ENCODE measurements at places on chromosomes 11 and 22.

GRCh38 chr11:122816761-122817520 is 21.4 kb upstream of the CRTAM start:
- DNase-seq, result no peak

DNA sequence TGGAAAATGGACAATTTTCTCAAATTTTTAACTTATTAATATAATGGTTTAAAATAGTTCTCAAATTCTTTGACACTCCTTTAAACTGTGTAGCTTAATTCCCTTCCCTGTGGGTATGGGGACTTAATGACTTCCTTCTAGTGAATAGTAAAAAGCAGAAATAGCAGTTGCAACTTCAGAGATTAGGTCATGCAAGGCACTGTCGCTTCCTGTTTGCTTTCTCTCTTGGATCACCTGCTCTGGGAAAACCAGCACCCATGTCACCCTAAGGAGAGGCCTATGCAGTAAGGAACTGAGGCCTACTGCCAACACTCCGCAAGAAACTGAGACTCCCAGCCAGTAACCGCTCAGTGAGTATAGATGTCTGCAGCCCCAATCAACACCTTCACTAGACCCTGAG is 5.5 kb upstream of the PANX3 start:
- DNase-seq, result no peak

DNA sequence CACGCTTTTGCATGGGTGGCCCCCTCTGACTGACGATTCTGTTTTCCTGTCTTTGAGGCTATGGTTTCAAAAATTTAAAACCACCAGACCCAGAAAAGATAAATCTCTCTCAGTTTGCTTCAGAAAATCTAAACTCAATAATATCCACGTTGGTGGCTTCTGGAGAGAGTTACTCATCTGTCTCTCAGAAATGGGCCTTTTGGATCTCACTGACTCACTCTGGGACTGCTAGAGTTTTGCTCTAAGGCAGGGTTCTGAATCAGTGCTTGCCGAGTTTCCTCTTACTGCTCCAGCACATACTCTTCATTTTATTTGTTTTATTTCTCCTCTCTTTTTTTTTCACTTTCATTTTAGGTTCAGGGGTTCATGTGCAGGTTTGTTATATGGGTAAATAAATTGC is 305.7 kb downstream of the BLID start:
- DNase-seq, result no peak

GRCh38 chr11:119885067-119885466 is 156.1 kb upstream of the NECTIN1 start:
- no peak for DNase-seq

- no peak for DNase-seq
These were observed 6.4 kb upstream of the EHF start for GRCh38 chr11:34614344-34615104.

- DNase-seq, result no peak
These were observed 15.2 kb upstream of the TH start for GRCh38 chr11:2186669-2187279.

DNA sequence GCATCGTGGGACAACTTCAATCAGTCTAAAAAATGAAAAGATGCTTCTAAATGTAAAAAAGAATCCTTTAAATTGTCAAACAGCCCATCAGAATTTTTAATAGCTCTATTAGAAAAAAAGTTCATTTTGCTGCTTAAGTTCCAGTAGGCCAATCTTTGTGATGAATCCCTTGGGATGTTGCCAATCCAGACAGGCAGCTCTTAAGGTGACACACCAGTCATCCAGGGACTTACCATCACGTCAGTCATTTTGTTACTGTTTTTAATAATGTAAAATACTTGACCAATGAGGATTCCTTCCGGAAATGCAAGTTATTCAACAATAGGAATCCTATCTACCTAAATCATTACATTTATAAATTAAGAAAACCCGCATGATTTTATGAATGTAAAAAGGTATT is 47.8 kb upstream of the TMEM45B start:
- DNase-seq, result no peak

- no peak for DNase-seq
These were observed 111.2 kb upstream of the RASSF10 start for GRCh38 chr11:12897867-12898266.

DNA sequence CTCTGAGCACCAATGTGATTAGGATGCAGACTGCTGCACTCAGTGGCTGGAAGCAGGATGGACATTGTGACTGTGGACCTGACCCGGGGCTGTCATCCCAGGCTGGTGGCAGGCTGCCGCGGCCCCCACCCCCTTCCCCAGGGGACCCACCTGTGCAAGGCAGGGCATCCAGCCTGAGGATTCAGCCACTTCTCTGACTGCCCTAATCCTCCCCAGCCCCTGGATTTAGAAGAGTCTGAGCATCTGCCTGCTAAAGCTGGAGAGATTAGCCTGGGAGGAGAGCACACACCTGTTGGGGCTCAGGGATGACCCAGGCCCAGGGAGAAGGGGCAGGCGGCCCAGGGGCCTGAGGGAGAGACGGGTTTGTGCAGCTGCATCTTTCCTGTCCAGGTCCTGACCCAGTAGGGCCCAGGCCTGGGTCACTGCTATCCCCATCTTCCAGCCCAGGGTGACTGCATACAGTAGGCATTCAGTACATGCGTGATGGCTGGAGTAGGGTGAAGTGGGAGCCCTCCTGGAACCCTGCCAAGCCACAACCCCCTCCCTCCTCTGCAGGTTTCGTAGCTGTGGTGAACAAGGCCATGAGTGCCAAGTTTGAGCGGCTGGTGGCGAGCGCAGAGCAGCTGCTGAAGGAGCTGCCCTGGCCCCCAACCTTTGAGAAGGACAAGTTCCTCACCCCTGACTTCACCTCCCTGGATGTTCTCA is 12.1 kb downstream of the DPP3 start:
- no peak for DNase-seq

DNA sequence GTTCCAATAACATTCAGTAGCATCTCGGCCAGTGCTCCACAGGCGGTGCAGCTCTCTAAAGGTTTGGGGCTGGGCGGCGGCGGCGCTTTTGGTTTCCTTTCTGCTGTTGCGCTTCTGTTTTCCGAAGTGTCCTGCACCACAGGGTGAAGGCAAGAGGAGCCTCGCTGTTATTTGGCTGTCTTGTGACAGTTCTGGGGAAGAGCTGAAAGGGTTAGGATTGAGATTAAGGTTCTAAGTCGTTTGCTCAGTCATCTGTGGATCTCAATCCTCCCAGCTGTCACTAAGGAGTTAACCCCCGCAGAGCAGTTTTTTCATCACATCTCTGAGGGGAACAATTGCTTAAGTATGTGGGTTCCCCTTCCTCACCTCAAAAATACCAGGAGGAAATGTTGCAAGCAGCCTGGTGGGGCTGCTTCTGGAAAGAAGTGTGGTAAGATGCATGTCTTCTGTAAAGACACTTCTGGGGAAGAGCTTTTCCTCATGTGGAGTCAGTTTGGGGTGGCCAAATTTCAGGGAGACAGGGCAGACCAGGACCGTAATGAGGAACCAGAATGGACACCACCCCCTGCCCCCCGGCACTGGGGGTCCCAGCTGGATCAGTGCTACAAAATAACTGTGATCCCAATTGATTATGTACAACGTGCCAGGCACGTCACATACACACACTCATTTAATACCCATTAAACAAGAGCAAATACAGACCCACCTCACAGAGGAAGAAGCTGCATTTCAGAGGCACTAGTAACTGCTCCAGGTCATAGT is 14.2 kb downstream of the TMEM121B start:
- DNase-seq, result no peak

- DNase-seq, result no peak
These were observed 609.9 kb downstream of the BUD13 start for GRCh38 chr11:116162886-116163230.

GRCh38 chr22:27873472-27873871 is 45.6 kb downstream of the PITPNB start:
- no peak for DNase-seq

GRCh38 chr22:28798810-28799605 is 1.4 kb downstream of the XBP1 start:
- no peak for DNase-seq

GRCh38 chr11:57458410-57459163 is 1.7 kb upstream of the RTN4RL2 start:
- peak; percentile 72 for DNase-seq

GRCh38 chr11:74106124-74106523 is 64.7 kb downstream of the C2CD3 start:
- no peak for DNase-seq

DNA sequence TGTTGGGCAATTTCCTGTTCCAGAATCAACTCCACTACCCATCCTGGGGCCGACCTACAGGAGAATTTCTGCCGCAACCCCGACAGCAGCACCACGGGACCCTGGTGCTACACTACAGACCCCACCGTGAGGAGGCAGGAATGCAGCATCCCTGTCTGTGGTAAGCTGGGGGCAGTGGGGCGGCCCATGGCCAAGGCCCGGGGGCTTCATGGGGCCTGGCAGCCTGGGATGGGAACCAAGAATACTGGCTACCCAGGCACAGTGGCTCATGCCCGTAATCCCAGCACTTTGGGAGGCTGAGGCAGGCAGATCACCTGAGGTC is 4.3 kb downstream of the F2 start:
- no peak for DNase-seq

DNA sequence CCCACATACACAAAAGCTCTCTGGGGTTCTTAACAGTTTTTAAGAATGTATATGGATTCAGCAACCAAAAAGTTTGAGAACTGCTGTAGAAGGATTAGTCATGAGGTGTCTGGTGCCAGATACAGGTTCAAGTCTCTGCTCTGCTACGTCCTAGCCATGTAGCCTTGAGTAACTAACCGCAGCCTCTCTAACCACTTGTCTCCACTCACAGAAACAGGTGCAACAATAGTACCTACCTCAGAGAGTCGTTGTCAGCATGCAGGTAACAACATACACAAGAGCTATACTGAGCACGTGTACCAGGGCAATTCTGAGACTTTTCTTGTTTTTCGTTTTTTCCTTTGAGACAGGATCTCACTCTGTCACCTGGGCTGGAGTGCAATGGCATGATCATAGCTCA is 26.9 kb downstream of the CBX7 start:
- DNase-seq, result no peak

- DNase-seq, result no peak
These were observed 7.3 kb upstream of the TEAD1 start for GRCh38 chr11:12666915-12667314.

- no peak for DNase-seq
These were observed 61.0 kb downstream of the SERGEF start for GRCh38 chr11:17951685-17952388.

- peak; percentile 62 for DNase-seq
These were observed at the start of gene DENND6B for GRCh38 chr22:50326956-50327710. Gene DENND6B (minus strand): TSS chr22:50327012. CDS start chr22:50326988, 24 bp downstream.

DNA sequence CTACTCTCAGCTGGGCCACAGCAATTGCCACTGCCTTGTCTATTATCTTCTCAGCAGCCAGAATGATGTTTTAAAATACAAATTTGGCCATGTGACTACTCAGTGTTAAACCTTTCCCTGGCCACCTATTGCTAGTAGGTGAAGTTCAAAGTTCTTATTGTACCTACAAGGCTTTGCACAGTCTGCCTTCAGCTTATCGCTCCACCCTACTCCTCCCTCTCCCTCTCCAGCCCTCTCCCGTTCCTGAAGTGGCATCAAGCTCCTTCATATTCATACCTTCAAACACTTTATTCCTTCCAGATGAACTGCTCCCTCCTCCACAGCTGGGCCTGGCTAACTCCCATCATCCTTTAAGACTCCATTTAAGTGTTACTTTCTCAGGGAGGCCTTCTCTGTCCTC is 37.3 kb downstream of the OR10A6 start:
- no peak for DNase-seq

- DNase-seq, result peak; percentile 9
These were observed 3.1 kb downstream of the PANX1 start for GRCh38 chr11:94131718-94132115.

- no peak for DNase-seq
These were observed 35.0 kb upstream of the MAPK1 start for GRCh38 chr22:21902296-21903087.

DNA sequence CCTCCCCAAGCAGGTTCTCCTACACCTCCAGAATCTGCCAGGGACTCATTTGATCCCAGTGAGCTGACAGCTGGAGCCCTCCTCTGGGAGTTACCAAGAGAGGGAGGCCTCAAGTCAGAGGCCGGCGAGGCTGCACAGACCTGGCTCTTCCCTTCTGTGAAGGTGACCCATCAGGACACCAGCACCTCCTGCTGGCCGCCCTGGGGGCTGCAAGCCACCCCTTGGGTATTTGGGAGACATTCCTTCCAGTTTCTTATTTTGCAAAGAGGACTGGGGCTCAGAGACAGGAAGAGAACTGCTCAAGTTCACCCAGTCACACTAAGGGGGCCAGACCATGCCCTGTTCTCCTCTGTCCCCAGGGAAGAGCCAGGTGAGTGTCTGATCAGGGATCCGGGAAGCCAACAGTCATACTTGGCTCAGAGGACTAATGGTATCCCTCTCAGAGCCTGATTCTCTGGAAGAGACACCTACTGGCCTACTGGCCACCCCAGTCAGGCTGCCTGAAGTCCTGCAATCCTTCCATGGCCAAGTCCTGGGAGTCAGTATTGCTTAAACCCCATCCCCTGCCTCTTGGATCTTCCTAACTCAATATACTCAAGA is 40.5 kb upstream of the RIC3 start:
- DNase-seq, result no peak

DNA sequence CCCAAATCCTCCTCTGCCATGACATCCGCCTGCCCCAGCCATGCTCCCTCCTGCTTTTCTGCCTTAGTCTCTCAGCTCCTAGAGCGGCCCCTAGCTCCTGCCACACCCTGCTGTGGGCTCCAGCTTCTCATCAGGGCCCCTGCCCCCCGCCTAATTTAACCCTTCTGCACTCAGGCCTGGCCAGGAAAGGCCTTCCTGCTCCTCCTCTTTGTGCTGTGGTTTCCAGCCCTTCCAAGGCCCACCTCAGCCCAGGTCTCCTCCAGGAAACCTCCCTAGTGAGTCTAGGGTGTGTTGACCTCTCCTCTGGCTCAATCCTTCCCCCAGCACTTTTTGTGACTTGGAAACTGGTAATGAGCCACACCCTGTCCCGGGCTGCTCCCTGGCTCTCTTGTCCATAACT is 11.3 kb downstream of the PTPN5 start:
- DNase-seq, result no peak

GRCh38 chr22:50034126-50035081 is 21.8 kb upstream of the IL17REL start:
- DNase-seq, result no peak

DNA sequence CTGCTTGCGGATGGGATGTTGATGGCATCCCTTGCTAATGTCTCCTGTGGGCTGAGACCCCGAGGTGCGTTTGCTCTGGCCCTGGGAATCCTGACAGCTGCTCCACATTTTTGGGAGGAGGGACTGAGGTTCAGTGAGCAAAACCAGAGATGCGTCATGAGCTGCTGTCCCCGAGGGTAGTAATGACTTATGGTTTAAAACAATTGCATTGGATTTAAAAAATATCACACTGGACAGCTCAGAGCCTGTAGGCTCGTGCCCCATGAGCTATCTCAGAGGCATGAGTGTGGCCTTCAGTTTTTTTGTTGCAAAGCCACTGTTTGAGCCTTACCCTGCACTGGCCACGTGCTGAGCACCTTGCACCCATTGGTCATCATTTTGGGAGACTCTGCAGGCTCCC is 20.9 kb upstream of the PARVG start:
- no peak for DNase-seq

GRCh38 chr11:65338676-65339075 is 5.0 kb downstream of the DPF2 start:
- no peak for DNase-seq
